ENCODE measurements at places on chromosomes 3 and 15. TPM values are rescaled to one million over a fixed set of nuclear protein-coding genes. Genes with fewer than 3 reads are reported as not detected.

Gene FBXO40
- not detected for total RNA-seq

Gene TEX55
- total RNA-seq, result not detected

Gene ATP6V1A
- 48.0 TPM for total RNA-seq

Gene KCNMB3
- total RNA-seq, result 0.71 TPM

Gene GNAT1
- not detected for total RNA-seq

Gene ZNF35
- 8.2 TPM for total RNA-seq

Gene RPSA
- total RNA-seq, result 2,518 TPM

Gene ISLR
- total RNA-seq, result not detected

Gene IL17RC
- total RNA-seq, result 0.31 TPM

Gene LYZL4
- total RNA-seq, result not detected

DNA sequence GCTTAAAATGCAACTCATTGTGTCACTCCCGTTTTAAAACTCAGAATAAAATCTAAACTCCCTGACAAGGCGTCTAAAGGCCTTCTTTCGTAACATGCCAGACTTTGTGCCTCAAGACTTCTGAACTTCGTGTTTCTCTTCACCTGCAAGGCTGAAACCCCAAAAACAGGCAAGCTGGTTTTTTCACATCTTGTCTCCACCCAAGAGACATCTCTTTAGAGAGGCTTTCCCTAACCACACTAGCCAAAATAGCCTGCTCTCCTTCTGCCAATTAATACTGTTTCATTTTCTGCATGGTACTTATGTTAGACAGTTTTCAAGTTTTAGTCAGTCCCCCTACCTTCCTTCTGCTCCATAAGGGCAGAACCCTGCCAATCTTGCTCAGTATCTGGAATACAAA lies 41.6 kb downstream of the RAF1 start:
- no peak for DNase-seq
- no peaks in the 10 kb centered on the region for H3K27me3 ChIP-seq
- peaks cover 21% of the 10 kb centered on the region for H3K4me1 ChIP-seq
- no peak overlapping the region for H3K4me3 ChIP-seq
- no peak overlapping the region for H3K27ac ChIP-seq
- H3K36me3 ChIP-seq, result peaks cover 8% of the 10 kb centered on the region

DNA sequence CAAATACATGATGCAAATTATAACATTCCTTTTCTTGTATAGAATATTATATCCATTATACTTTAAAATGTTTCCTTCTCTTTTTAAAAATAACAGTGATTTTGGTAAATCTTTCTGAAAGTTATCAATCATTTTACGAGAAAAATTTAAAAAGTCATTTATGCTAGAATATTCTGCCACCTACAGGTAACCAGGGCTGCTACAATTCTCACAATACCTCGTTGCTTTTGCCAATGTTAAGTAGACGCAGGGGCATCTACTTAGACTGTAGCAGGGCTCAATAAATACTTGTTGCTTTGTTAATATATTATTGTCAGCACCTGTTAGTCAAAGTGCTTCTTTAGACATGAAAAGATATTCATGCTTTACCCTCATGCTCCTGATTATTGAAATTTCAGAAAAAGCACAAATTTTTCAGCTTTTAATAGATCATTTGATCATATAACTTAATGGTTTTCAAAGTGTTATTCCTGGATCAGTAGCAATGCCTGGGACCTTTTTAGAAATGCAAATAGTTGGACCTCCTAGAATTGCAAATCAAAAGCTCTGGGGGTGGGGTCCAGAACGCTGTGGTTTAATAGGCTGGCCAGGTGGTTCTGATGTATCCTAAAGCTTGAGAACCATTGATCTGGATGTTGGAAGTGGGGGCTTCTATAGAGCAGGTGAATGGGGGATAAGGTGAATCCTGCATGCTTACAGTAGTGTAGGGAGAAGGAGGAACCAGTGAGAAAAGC lies 223.6 kb upstream of the PDZRN3 start:
- H3K4me3 ChIP-seq, result no peak overlapping the region
- no peaks in the 10 kb centered on the region for H3K36me3 ChIP-seq
- no peaks in the 10 kb centered on the region for H3K4me1 ChIP-seq
- H3K27ac ChIP-seq, result no peak overlapping the region

DNA sequence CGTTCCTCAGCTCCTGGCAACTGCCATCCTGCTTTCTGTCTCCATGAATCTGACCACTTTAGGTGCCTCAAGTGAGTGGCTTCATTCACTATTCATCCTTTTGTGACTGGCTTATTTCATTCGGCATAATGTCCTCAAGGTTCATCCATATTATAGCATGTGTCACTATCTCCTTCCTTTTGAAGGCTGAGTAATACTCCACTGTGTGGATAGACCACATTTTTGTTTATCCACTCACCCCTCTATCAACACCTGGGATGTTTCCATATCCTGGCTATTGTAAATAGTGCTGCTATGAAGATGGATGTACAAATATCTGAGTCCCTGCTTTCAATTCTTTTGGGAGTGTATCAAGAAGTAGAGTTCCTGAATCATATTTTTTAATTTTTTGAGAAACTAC lies 98.8 kb downstream of the ADAMTS17 start:
- no peaks in the 10 kb centered on the region for H3K27me3 ChIP-seq
- DNase-seq, result no peak
- H3K36me3 ChIP-seq, result no peaks in the 10 kb centered on the region
- H3K4me3 ChIP-seq, result no peak overlapping the region
- no peak overlapping the region for H3K27ac ChIP-seq
- no peaks in the 10 kb centered on the region for H3K4me1 ChIP-seq

GRCh38 chr3:82329300-82329699 lies 567.9 kb upstream of the GBE1 start:
- DNase-seq, result no peak
- no peak overlapping the region for H3K4me3 ChIP-seq
- H3K4me1 ChIP-seq, result no peaks in the 10 kb centered on the region
- H3K36me3 ChIP-seq, result no peaks in the 10 kb centered on the region

DNA sequence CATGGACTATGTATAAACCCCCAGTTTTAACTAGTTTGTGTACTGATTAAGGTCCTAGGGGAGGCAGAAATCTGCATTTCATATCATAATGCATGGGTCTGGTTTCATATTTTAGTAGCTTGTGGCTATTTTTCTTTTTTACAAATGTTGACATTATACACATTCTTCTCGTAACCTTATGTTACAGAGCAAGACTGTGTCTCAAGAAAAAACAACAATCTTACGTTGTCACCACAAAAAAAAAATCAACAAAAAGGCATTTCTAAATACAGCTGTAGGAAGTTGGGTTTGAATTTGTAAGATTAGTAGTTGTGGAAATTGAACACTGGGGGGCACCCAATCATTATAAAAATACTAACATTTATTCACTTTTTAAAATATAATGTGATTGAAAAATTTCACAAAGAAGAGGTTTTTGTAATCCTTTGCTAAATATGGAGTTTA lies 17.9 kb downstream of the SERP1 start:
- H3K27ac ChIP-seq, result no peak overlapping the region
- no peaks in the 10 kb centered on the region for H3K36me3 ChIP-seq
- no peaks in the 10 kb centered on the region for H3K4me1 ChIP-seq

- no peaks in the 10 kb centered on the region for H3K36me3 ChIP-seq
- H3K4me3 ChIP-seq, result no peak overlapping the region
- H3K27me3 ChIP-seq, result peaks cover 3% of the 10 kb centered on the region
- no peaks in the 10 kb centered on the region for H3K4me1 ChIP-seq
Observed at GRCh38 chr15:66188464-66188863, 65.1 kb downstream of the MEGF11 start.

GRCh38 chr3:63818282-63819150 lies 583 bp upstream of the C3orf49 start:
- peak; percentile 58 for DNase-seq
- H3K27ac ChIP-seq, result no peak overlapping the region

DNA sequence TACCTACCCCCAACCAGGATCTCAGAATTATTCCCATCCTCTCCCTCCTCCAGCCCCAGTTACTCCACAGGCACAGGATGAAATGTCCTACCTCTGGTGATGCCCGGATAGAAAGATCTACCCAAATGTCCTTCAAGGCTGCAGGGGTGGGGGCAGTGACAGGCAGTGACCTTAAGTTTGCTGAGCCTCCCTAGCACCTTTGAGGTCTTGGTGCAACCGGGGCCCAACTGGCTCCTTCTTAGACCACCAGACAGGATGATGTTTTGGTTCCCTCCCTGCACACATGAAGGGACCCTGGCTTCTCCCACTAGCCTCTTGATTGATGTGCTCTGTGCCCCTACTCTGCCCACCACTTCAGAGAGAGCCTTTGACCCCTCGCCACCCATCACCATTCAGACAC lies 36.4 kb downstream of the EXOG start:
- H3K27me3 ChIP-seq, result no peaks in the 10 kb centered on the region
- no peaks in the 10 kb centered on the region for H3K4me1 ChIP-seq
- H3K27ac ChIP-seq, result no peak overlapping the region

GRCh38 chr3:39122813-39123212 lies 15.3 kb downstream of the TTC21A start:
- peaks cover 11% of the 10 kb centered on the region for H3K4me1 ChIP-seq
- H3K27ac ChIP-seq, result no peak overlapping the region
- no peaks in the 10 kb centered on the region for H3K27me3 ChIP-seq
- H3K4me3 ChIP-seq, result no peak overlapping the region
- H3K36me3 ChIP-seq, result no peaks in the 10 kb centered on the region

GRCh38 chr3:50266017-50266416 lies 2.9 kb upstream of the SEMA3B start:
- no peak overlapping the region for H3K4me3 ChIP-seq
- H3K4me1 ChIP-seq, result no peaks in the 10 kb centered on the region
- no peaks in the 10 kb centered on the region for H3K27me3 ChIP-seq
- no peak overlapping the region for H3K27ac ChIP-seq
- DNase-seq, result no peak

DNA sequence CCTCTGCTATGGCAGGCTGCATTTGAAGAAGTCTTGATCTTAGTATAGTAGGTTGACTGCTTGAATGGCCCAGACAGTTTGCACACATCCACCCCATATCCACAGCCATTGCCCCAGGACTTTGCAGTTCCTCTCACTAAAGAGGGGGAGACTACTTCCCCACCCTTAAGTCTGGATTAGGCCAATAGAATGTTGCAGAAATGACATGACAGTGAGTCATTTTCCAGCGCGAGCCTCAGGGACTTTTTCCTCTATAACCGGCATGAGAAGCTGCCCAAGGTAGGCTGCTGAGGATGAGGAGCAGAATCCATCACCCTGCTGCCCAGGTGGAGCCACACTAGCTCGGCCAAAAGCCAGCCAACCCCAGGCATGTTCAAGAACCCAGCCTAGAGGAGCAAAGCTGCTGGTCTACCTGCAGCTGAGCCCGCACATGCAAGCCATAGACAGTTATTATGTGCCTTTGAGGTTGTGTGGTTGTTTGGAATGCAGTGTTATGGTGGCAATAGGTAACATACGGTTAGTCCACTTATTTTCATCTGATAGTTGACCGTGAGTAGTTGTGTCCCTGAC lies 113.9 kb downstream of the TLE3 start:
- no peaks in the 10 kb centered on the region for H3K36me3 ChIP-seq
- H3K27me3 ChIP-seq, result peaks cover 3% of the 10 kb centered on the region
- no peak overlapping the region for H3K27ac ChIP-seq
- no peak for DNase-seq
- no peak overlapping the region for H3K4me3 ChIP-seq
- no peaks in the 10 kb centered on the region for H3K4me1 ChIP-seq

- H3K4me1 ChIP-seq, result peaks cover 26% of the 10 kb centered on the region
- peak overlapping the region; percentile 89 for H3K4me3 ChIP-seq
- DNase-seq, result no peak
- peak overlapping the region; percentile 91 for H3K27ac ChIP-seq
- no peaks in the 10 kb centered on the region for H3K36me3 ChIP-seq
- H3K27me3 ChIP-seq, result no peaks in the 10 kb centered on the region
Observed at GRCh38 chr15:65611888-65612615, 1.1 kb upstream of the INTS14 start.

DNA sequence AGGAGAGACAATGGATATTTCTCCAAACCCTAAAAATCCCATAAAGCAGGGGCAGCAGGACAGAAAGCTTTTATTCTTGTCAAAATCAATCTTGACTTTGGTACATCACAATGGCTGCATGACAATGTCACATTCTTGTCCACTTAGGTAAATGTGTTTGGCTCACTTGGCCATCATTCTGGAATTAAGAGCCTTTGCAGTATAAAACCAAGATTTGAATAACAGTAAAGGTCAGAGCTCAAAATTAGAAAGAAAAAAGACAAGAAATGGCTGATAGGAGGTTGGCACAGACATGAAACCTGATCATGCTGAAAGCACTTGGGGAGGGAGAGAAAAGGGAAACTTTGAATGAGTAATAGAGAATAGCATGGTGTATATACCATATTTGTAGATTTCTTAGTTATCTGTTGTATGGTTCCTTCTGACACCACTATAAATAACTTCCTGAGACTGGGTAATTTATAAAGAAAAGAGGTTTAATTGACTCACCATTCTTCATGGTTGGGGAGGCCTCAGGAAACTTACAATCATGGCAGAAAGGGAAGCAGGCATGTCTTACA lies 158.5 kb upstream of the SGO1 start:
- H3K27ac ChIP-seq, result no peak overlapping the region
- no peaks in the 10 kb centered on the region for H3K27me3 ChIP-seq
- no peak for DNase-seq
- H3K4me1 ChIP-seq, result no peaks in the 10 kb centered on the region
- H3K36me3 ChIP-seq, result no peaks in the 10 kb centered on the region

DNA sequence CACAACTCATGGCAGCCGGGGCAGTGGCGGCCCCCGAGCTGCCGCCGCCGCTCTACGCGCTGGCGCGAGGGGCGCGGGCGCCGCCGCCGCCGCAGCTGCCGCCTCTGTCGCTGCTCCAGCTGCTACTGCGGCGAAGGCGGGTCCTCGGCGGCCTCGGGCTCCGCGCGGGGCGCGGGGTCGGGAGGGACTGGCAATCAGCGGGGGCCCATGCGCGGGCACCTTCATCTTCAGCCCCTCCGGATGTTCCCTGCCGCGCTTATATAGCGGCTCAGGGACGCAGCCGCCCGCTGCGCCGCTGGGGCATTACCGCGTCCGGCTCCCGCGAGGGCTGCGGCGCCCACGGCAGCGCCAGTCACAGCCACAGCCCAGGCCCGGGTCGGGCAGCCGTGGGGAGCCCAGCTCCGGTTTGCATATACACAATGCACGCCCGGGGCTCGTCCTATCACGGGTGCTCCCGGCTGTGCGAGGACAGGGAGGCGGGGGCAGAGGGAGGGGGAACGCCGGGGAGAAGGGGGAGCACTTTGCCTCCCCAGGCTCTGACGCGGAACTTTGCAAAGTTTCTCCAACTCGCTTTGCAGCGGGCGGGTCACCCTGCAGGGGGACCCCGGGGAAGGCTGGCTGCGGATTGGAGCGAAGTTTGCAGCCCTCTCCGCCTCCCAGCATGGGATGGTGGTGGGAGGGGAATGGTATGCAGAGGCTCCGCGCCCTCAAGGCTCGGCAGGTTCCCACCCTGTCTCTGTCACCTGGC lies at the start of gene VGLL3:
TSS of gene VGLL3 (minus strand) at position 416 of the 748 bp plus-strand sequence. CDS start at position 10, 406 bp downstream.
- no peak within 1 kb of the TSS for H3K4me3 ChIP-seq
- DNase-seq, result no peak
- H3K27me3 ChIP-seq, result no peaks in the 10 kb centered on the region
- H3K36me3 ChIP-seq, result no peaks in the 10 kb centered on the region

- H3K4me3 ChIP-seq, result no peak overlapping the region
- H3K36me3 ChIP-seq, result no peaks in the 10 kb centered on the region
- H3K27ac ChIP-seq, result no peak overlapping the region
- DNase-seq, result no peak
- peaks cover 3% of the 10 kb centered on the region for H3K4me1 ChIP-seq
Observed at GRCh38 chr3:106190296-106190695, 321.5 kb upstream of the CBLB start.

GRCh38 chr15:41499109-41499851 lies 5.6 kb downstream of the ITPKA start:
- H3K27me3 ChIP-seq, result peaks cover 47% of the 10 kb centered on the region
- no peak overlapping the region for H3K4me3 ChIP-seq
- no peak for DNase-seq
- peaks cover 29% of the 10 kb centered on the region for H3K4me1 ChIP-seq
- no peaks in the 10 kb centered on the region for H3K36me3 ChIP-seq

GRCh38 chr15:59166601-59167265 lies 39.9 kb upstream of the LDHAL6B start:
- H3K27me3 ChIP-seq, result no peaks in the 10 kb centered on the region
- H3K27ac ChIP-seq, result no peak overlapping the region
- DNase-seq, result no peak
- no peaks in the 10 kb centered on the region for H3K36me3 ChIP-seq
- H3K4me3 ChIP-seq, result no peak overlapping the region

Data from CD8-positive, alpha-beta memory T cell (primary cell).